ENCODE measurements at places on chromosomes 12 and 14. TPM values are rescaled to one million over a fixed set of nuclear protein-coding genes. Genes with fewer than 3 reads are reported as not detected.
A peak's percentile ranks its signal among the peaks of the same experiment; 100 is the strongest.

Gene MSI1
- not detected for total RNA-seq

Gene ASCL1
- total RNA-seq = not detected

Gene KRT80
- 0.56 TPM for total RNA-seq

- no peak overlapping the region for H3K27ac ChIP-seq
- no peak for DNase-seq
- H3K4me1 ChIP-seq = no peaks in the 10 kb centered on the region
- no peak overlapping the region for H3K4me3 ChIP-seq
Measured at GRCh38 chr14:92774572-92774971, 19.5 kb upstream of the GOLGA5 start.

GRCh38 chr12:47821346-47821706 lies 1.6 kb upstream of the HDAC7 start:
- no peak overlapping the region for H3K4me3 ChIP-seq
- DNase-seq = no peak
- H3K4me1 ChIP-seq = peaks cover 38% of the 10 kb centered on the region
- H3K27me3 ChIP-seq = no peaks in the 10 kb centered on the region
- peak overlapping the region; percentile 98 for H3K27ac ChIP-seq
- no peaks in the 10 kb centered on the region for H3K36me3 ChIP-seq

GRCh38 chr14:81679226-81679625 lies 145.6 kb upstream of the SEL1L start:
- H3K4me3 ChIP-seq = no peak overlapping the region
- no peak overlapping the region for H3K27ac ChIP-seq
- H3K4me1 ChIP-seq = no peaks in the 10 kb centered on the region
- H3K36me3 ChIP-seq = no peaks in the 10 kb centered on the region

- H3K27me3 ChIP-seq = no peaks in the 10 kb centered on the region
- no peaks in the 10 kb centered on the region for H3K4me1 ChIP-seq
- H3K36me3 ChIP-seq = no peaks in the 10 kb centered on the region
- DNase-seq = peak; percentile 30
Measured at GRCh38 chr14:29454026-29454693, 473.5 kb downstream of the PRKD1 start.

- no peak for DNase-seq
- H3K4me3 ChIP-seq = no peak overlapping the region
- H3K27me3 ChIP-seq = peaks cover 8% of the 10 kb centered on the region
- H3K4me1 ChIP-seq = no peaks in the 10 kb centered on the region
- H3K36me3 ChIP-seq = no peaks in the 10 kb centered on the region
- no peak overlapping the region for H3K27ac ChIP-seq
Measured at GRCh38 chr14:104588066-104588857, 8.7 kb downstream of the C14orf180 start.
